ENCODE measurements at places on chromosomes 5 and 9.

- DNase-seq, result no peak
Observed at GRCh38 chr5:133910571-133910970, 57.9 kb downstream of the C5orf15 start.

DNA sequence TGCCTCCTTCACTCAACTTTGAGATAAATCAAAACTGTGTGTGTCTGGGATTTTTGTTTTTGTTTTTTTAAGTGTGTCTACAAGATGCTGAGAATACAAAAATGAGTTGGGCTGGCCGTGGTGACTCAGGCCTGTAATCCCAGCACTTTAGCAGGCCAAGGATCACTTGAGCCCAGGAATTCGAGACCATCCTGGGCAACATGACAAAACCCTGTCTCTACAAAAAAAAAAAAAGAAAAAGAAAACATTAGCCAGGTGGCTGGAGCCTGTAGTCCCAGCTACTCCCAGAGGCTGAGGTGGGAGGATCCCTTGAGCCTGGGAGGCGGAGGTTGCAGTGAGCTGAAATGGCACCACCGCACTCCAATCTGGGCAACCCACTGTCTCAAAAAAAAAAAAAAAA is 21.0 kb downstream of the HNRNPK start:
- DNase-seq, result no peak

DNA sequence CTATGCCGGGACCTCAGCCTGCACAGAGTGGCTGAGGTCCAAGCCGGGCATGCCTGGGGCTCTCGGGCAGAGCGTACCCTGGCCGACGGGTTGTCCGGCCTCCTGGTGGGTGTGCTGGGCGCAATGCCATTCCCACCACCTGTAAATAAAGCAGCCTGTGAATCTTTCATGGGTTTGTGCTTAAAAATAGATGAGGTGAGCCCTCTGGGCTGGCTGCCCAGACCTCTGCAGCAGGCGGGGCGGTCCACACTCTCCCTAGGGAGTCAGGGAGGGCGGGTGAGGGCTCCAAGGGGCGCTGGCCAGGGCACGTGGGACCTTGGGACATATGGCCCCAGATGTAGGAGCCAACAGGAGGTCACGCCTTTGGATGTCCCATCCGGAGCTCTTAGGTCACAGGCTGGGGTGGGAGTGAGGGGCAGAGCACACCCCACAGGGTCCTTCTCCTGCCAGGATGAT is 3.6 kb upstream of the AGPAT2 start:
- no peak for DNase-seq

DNA sequence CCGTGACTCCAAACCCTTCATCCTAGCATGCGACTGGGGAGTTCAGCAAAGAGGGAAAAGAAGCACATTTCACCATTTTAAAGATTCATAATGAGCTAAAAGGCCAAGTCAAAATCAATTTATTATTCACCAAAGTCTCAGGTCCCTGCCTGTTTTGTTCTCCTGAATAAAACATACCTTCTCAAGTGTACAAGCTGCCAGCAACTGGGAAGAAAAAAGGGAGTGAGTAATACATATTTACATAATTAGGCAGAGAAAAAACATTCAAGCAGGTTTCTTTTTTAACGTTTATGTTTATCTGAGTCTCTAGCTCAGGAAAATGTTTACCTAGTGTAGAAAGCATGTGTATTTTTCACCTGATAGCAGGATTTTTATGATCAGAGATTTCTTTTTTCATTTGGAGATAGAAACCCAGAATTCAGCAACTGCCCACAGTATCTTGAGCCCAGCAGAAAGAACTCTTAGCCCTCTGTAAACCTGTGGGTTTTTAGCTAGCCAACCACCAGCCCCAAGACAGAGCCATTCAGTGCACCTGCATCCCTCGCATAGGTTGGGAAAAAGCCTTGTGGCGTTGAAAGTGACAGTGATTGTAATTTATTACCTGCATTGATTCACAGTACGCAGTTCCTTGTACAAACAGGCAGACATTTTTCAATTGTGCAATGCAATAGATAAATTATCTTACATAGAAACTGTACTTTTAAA is 117.9 kb upstream of the GRIA1 start:
- DNase-seq, result no peak

GRCh38 chr9:137306066-137306849 is 4.2 kb upstream of the NRARP start:
- no peak for DNase-seq

GRCh38 chr9:133106511-133107244 is 14.4 kb downstream of the RALGDS start:
- no peak for DNase-seq

- no peak for DNase-seq
Observed at GRCh38 chr9:88998503-88998902, 7.2 kb downstream of the S1PR3 start.

DNA sequence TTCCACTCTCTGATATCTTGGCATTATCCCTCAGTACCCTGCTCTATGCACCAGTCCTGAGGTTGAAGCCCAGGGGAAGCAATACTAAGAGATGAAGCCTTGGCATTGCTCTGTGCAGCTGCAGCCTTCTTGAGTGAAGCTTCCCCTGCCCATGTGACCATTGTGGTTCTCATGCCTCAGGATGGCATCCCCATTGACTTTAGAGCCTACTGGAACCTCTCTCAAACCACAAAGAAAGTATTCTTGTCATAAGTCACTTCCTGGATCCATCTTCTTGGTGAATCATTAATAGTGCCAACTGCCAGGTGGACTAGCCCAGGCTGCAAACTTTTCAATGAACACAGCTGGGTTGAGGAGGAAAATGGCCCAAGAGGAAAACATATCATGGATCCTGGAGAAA is 283.9 kb upstream of the RFX3 start:
- DNase-seq, result no peak

- no peak for DNase-seq
Observed at GRCh38 chr9:135677641-135678168, 14.6 kb downstream of the LCN9 start.

GRCh38 chr5:10091701-10092100 is 158.0 kb downstream of the ATPSCKMT start:
- no peak for DNase-seq

GRCh38 chr5:124512236-124512635 is 234.2 kb downstream of the ZNF608 start:
- DNase-seq, result no peak

GRCh38 chr5:54518146-54518817 is 723 bp downstream of the SNX18 start:
- DNase-seq, result peak; percentile 69

Measured in activated T-cell treated with anti-CD3 and anti-CD28 coated beads, Interleukin-2, amount 50 U/mL, for 72 hours (primary cell).